ENCODE measurements at places on chromosomes 2 and 18.
A peak's percentile ranks its signal among the peaks of the same experiment; 100 is the strongest.

DNA sequence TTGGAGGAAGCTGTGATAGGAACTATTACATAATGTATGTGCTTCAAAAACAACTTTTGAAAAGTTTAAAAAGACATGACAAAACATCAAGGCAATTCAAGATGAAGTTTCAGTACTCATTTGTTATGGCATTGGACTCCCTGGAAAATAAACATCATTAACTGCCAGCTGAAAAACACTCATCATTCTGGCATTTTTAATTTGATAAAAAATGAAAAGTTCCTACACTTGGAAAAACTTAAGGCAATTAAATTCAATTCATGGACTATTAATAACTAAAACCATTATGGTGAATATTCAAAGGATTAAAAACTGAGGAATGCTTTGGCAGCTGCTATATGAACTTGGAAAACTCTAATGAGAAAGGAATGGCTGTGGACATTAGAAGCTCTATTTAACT is 8.5 kb downstream of the TYW5 start:
- DNase-seq = no peak

- peak; percentile 18 for DNase-seq
These were observed 20.6 kb downstream of the ERMN start for GRCh38 chr2:157304811-157305722.

- DNase-seq = no peak
These were observed 890.6 kb upstream of the LRRTM1 start for GRCh38 chr2:81195017-81195773.

DNA sequence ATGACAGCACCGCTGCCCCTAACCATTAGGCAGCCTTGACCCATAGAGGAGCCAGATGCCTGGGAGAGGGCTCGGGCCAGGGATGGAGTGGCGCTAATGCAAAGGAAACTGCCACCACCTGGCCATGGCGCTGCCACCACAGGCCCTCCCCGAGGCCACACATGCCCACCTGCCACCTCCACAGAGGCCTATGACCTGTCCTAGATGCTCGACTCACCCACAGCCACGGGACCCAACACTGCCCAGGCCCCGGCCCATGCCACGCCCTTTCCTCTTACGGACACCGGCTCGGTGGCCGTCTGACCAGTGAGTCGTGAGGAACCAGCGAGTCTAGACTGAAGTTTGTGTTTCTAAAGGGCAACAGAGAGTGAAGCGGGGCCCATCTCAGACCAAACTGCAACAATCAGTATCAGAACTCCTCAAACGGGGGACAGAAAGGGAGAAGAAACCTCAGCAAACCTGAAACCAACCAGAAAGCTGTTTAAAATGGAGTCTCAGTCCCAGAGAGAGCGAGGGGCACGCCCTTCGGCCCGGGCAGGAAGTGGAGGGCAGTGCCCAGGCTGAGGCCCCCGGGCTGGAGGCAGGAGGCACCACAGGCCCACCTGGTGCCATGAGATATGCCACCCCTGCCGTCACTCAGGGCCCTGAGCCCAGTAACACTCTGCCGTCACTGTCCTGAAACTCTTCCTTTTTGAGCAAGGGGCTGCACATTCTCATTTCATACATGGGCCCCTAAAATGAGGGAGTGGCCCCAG is 711 bp downstream of the GPR17 start:
- no peak for DNase-seq

- no peak for DNase-seq
These were observed 118.9 kb upstream of the OTOS start for GRCh38 chr2:240259201-240259923.

Data from HT1080 (cell line).